ENCODE measurements at places on chromosomes 7 and 10. TPM values are rescaled to one million over a fixed set of nuclear protein-coding genes. Genes with fewer than 3 reads are reported as not detected.

NHLRC2 gene
- total RNA-seq, result 28.9 TPM

DIP2C gene
- 1.6 TPM for total RNA-seq

SUMF2 gene
- total RNA-seq, result 166 TPM

C10orf62 gene
- not detected for total RNA-seq

PDE1C gene
- total RNA-seq, result not detected

CPA5 gene
- 1.3 TPM for total RNA-seq

HMX2 gene
- total RNA-seq, result not detected

TAC1 gene
- 0.31 TPM for total RNA-seq

CHCHD1 gene
- 33.5 TPM for total RNA-seq

- no peak for DNase-seq
These were observed 1004.2 kb downstream of the GRID1 start for GRCh38 chr10:85362401-85362800.

GRCh38 chr7:130272381-130273080, 5.9 kb downstream of the CPA2 start:
- no peak for DNase-seq

DNA sequence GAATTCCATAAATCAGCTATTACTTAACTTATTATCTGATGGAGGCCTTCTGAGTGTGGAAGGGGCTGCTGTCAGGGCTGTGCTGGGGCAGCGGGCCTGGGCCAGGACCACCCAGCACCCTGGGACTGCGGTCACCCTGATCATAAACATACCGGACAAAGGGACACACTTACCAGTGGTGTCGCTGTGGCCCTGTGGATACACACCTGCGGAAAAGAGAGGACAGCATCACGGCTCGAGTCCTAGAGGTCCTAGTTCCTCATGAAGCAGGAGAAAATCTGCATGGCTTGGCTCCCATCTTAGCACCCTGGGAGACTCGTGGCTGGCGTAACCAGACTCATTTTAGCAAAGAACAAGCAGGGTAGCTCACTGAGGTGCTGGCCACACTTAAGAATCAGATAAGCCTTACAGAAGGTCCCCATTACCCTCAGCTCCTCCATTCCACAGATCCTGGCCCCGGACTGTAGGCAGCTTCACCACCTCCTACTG, 17.7 kb downstream of the IL15RA start:
- DNase-seq, result no peak

GRCh38 chr10:114504769-114505579, 100.7 kb upstream of the AFAP1L2 start:
- DNase-seq, result no peak

DNA sequence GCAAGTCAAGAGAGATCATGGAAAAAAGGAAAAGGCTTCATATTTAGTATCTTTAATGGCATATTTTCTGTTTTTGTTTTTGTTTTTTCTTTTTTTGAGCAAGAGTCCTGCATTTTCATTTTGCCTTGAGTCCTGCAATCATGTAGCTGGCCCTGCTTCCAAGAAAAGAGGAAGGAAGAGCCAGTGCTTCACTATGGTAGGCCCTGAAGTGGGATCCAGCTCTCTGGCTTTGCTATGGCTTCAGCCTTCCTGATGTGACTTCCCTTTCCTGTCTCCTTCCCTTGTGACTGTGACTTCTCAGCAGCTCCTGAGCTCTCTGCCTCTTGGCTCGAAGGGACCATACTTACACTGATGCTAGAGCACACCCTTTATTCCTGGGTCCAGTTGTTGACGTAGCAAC, 512.3 kb downstream of the INHBA start:
- DNase-seq, result no peak

- DNase-seq, result peak; percentile 1
These were observed 102.0 kb downstream of the STRA8 start for GRCh38 chr7:135335628-135336139.

DNA sequence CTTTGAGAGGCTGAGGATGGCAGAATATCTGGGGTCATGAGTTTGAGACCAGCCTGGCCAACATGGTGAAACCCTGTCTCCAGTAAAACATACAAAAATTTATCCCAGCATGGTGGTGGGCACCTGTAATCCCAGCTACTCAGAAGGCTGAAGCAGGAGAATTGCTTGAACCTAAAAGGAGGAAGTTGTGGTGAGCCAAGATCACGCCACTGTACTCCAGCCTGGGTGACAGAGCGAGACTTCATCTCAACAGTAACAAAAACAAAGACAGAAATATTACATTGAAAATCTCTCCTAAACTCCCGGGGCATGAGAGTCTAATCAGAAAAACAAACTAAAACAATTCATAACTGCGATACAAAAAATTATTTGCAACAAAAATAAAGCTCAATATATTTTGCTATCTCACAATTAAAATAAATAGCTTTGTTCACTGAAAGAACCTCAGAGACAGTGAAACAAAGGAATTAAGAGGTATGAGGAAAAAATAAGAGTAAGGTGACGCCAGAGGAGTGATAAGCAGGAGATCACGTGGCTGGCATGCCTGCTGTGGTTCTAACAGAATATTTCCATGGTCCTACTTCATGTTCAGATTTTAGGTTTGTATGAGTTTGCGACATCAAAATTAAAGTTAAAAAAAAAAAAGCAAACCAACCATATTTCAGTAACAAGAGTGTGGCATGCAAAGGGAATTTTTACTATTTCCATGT, 527.7 kb upstream of the POM121L12 start:
- no peak for DNase-seq

DNA sequence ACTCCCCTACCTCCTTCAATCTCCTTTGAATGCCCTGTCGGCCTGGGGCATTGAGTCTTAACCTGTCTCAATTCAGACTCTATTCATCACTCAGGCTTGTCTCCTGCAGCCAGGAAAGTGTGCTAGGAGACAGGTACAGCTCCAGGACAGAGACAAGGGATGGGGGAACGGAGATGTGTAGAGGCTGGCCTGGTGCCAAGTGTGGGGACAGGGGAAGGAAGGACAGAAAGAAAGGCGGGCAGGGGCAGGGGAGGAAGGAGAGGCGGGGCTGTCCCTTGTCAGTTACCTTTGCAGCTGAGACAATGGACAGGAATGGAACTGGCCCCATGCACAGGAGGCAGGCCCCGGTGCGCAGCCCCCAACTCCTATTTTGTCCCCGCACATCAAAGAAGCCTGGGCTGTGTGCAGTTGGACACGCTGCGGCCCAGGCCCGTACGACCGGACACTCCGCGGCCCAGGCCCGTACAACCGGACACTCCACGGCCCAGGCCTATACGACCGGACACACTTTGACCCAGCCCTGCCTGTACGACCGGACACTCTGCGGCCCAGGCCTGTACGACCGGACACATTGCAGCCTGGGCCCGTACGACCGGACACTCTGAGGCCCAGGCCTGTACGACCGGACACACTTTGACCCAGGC, 36.9 kb downstream of the CHST15 start:
- DNase-seq, result no peak

DNA sequence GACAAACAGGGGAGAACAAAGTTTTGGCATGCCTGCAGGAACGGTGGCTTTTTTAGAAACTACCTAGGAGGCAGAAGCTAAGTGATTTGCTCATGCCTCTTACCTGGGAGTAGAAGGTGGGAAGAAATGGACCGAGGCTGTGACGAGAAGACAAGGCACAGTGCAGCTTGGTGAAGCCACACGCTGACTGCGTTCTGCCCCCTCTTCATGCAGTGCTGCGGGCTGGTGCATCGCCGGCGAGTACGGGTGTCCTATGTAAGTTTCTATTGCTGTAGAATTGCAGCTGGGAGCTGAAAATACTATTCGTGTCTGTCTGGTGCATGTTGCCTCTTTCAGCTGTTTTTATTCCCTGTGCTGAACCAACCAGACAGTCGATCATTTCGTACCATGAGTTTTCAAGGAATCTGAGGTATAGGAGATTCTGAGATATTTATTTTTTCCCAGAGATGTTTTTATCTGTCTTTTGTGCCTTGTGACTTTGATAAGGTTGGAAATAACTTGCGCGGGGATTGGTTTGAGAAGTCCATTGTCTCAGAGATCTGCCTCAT, 120.9 kb downstream of the CACNB2 start:
- no peak for DNase-seq

- no peak for DNase-seq
These were observed 50.3 kb downstream of the FAM53B start for GRCh38 chr10:124693801-124694416.

DNA sequence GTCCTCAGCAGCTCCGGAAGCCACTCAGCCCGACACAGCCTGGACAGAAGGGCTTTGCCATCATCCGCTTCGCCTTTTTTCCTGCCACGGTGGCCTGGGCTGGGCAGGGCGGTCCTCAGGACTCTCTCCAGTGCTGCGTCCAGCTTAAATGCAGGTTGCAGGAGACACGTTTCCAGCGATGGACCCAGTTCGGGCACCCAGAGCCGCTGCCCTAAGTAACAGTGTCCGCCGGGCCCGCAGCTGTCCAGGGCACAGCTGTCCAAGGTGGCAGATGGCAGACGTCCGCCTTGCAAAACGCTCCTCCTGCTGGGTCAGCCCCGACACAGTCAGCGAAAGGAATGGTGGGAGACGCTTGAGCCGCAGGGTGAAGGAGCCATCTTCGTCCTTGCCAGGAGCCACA, 37.0 kb upstream of the FOXL3 start:
- no peak for DNase-seq

DNA sequence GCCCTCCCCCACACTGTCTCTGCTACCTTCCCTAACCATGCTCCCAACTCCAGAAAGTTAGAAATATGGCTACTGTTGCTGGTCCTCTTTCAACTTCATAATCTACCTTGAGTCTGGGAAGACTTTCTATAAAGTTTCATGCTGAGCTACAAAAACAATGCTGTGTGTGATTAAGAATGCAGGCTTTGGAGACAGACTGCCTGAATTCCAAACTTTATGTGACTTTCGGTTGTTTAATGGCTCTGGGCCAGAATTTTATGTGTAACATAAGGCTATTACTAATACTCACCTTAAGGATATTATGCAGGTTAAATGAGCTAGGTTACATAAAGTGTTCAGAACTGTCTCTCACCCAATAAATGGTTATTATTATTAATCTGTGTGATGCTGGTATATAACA, 19.1 kb downstream of the BET1 start:
- no peak for DNase-seq

DNA sequence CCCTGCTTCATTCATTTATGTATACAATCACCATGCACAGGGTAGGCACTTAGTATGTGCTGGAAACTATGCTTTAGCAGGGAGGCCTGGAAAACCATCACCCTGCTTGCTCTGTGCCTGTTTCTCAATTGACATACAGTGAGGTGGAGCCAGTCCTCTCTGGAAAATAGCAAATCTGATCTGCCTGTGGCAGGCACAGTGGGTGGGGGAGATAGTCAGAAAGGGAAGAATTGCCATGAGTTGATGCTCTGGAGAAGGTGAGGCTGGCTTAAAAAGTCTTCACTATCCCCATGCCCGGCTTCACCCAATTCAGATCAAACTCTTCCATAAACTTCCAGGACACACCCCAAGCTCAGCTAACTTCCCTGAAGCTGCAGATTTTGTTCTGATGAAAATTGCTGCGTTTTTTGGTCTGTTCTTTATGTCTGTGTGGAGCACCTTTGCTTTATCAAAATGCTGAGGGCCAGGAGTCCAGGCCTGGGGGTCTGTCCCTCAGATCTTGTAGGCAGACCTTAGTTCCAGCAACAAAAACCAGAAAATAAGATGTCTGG, 84.8 kb downstream of the ANK3 start:
- DNase-seq, result no peak

- no peak for DNase-seq
These were observed 4.6 kb upstream of the SLC13A1 start for GRCh38 chr7:123204206-123204835.

GRCh38 chr7:99098286-99098823, 45.6 kb downstream of the SMURF1 start:
- no peak for DNase-seq

- DNase-seq, result no peak
These were observed 5.4 kb upstream of the HSPB1 start for GRCh38 chr7:76296743-76297740.

- DNase-seq, result no peak
These were observed 248.9 kb downstream of the FOXP2 start for GRCh38 chr7:114663502-114663901.

DNA sequence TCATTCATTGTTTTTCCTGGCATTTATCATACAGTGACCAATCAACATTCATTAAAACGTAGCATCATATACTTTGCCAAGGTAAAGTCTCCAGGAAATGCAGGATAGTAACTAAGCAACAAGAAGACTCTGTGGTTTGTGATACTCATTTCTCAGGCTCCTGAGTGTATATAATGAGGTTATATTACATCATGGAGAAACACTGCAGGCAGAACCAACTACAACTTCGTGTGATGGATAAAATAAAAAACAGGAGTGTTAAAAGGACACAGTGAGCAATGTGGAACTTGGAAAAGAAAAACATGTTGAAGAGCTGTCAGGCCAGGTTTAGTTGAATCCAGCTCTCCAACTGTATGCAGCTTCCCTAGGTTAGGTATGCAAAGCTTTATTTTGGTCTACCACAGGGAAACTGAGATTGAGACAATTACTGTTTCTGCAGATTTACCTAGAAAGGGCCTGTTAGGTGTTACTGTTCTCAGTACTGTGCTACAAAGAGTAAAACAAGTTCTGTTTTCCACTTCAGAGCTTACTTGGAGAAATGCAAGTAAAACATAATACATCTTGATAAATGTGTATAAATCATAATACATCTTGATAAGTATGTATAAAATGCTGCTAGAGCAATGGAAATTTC, 7.8 kb upstream of the CCNY start:
- no peak for DNase-seq

GRCh38 chr10:17655567-17656146, 11.7 kb downstream of the STAM start:
- no peak for DNase-seq

GRCh38 chr7:90828601-90829000, 232.5 kb downstream of the CDK14 start:
- DNase-seq, result no peak

DNA sequence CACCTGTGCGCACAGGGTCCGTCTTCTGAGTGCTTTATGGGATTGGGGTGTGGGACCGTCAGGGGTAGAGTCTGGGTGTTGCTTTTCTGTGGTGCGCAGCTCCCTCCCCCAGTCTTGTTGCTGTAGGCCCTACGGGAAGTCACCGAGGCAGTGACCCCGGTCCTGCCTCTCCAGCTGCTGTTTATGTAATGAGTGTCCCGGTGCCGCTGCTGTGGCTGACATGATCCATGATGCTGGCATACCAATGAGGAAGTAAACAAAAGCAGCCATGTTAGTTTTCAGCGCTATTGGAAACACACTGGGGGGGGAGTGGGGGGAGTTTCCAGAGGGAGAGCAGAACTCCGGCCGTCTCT, 1.1 kb downstream of the TRIM8 start:
- DNase-seq, result peak; percentile 17

DNA sequence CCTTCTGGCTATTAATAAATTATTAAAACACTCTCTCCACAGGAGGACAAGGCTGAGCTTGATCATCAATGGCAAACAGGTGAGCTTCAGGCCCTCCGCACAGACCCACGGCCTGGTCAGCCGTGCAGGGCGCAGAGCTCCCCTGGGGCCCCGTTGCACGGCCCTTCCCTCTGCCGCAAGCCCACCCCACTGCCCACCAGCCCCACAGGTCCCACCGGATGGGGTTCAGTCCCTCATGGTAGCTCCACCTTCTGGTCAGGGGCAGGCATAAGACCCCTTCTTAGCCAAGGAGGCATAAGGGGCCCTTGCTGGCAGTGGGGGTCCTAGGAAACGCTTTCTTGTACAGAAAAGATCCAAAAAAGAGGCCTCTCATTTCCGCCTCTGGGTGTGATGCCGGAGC, 84.6 kb downstream of the MAD1L1 start:
- no peak for DNase-seq

All from activated T-helper 1 cell treated with anti-CD3 and anti-CD28 coated beads, Interleukin-12 subunit alpha, Interleukin-12 subunit beta, Interleukin-2, Interleukin-4 antibody, amounts not matched to agents 30 ng/mL and 10 ng/mL and 1 ng/mL, durations not matched to agents 14 hours and 24 hours and 36 hours (primary cell).